Calu3 (cell line): ENCODE measurements at places on chromosomes 5 and 9.

DNA sequence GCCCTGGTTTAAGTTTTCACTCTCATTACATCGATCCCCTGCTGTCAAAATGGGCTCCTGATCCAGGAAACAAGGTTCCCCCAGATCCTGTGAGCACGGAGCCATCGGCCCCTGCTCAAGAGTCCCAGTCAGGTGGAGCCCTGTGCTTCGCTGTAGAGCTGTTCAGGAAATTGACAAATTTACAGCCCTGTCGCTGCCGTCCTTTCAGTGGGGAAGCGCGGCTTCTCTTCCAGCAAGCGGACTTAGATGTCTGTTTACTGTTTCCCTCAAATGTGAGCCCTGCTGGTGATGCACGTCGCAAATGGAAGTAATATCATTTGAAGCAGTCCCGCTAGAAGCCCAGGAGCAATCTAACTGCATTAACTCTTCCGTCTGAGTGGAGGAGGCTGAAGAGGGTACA, 760.9 kb upstream of the WWC1 start:
- DNase-seq: no peak

DNA sequence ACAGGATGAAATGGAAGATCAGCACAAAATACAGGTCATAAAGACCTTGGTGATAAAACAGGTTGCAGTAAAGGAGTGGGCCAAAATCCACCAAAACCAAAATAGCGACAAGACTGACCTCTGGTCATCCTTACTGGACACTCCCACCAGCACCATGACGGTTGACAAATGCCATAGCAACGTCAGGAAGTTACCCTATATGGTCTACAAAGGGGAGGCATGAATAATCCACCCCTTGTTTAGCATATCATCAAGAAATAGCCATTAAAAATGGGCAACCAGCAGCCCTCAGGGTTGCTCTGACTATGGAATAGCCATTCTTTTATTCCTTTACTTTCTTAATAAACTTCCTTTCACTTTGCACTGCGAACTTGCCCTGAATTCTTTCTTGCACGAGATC, 6.0 kb upstream of the NDUFB6 start:
- DNase-seq: no peak

- DNase-seq: no peak
Measured at GRCh38 chr9:134146774-134147493, 11.1 kb downstream of the WDR5 start.

DNA sequence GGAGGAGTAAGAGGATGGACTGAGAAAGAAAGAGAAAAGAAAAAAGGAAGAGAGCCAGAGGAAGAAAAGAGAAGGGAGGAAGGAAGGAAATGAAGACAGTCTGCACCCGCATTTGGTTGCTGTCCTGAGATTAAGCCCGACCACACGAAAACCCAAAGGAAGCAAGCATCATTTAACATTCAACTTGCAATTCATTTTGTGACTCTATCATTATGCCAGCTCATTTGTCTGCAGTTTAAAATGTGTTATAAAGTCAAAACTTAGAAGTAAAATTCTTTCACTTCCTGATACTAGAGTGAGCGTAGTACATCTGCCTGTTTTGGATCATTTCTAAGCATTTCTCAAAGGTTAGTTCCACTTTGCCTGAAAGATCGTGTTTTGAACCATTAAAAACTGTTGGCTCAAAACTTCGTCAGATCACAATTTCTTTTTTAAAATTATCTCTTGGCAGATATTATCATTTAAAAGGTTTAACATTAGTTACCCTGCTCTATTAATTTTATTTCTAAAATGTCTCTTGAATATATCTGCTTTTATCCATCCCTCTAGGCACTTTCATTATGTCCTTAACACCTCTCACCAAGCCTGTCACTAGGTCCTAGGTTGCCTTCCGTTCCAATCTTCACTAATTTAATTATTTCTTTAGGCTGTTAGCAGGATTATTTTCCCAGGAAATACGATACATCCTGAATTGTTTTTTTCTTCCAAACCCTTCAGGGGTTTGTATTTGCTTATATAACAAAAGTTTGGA, 240.9 kb downstream of the TLE4 start:
- no peak for DNase-seq

DNA sequence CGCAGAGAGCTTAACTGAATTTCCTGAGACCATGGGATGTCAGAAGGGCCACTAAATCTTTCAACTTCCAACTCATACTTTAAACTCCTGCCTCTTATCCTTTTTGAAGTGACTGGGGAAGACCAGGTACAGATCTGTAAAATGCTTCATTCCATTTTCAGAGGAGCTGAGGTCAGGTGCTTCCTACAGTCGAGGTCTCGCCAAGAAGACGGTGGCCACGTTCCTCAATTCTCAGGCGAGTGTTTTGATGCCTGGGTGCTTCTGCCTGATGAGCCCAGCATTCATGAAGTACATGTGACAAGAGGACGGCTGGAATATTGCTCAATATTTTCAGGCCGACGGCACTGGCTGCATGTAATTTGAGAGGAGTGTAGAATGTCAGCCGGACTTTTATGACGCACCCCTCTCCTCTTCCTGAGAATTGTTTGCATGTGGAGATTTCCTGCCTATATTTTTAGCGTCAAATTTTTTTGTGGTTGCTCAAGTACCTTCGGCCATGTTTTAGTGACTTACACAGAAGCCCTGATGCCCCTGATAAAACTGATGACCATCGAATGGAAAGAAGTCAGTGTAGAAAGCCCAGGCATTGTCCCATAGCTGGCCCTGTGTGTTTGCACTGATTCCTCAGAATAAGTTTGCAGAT, 38.8 kb upstream of the GLRX start:
- peak; percentile 75 for DNase-seq
